ENCODE measurements at places on chromosomes 11 and 22. TPM values are rescaled to one million over a fixed set of nuclear protein-coding genes. Genes with fewer than 3 reads are reported as not detected.

DNA sequence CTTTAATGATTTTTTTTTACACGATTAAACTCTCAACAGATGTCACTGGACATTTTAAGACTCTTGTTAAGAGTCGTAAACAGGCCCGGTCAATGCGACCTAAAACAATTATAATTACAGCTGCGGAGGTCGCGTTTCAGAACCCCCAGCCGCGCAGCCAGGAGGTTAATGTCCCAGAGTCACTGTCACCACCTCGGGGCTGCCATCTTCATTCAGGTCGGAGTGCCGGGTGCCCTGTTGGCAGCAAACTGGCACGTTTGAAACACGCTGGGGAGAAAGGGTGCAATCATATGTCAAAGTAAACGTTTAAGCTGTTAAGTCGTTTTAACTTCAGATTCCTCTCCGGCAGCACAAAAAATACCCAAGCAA is 711 bp upstream of the PHF21B start:
- no peak for DNase-seq

PDGFB gene
- 9.3 TPM for total RNA-seq

GRCh38 chr22:17946662-17947367 is 77.5 kb downstream of the MICAL3 start:
- DNase-seq = no peak

DNA sequence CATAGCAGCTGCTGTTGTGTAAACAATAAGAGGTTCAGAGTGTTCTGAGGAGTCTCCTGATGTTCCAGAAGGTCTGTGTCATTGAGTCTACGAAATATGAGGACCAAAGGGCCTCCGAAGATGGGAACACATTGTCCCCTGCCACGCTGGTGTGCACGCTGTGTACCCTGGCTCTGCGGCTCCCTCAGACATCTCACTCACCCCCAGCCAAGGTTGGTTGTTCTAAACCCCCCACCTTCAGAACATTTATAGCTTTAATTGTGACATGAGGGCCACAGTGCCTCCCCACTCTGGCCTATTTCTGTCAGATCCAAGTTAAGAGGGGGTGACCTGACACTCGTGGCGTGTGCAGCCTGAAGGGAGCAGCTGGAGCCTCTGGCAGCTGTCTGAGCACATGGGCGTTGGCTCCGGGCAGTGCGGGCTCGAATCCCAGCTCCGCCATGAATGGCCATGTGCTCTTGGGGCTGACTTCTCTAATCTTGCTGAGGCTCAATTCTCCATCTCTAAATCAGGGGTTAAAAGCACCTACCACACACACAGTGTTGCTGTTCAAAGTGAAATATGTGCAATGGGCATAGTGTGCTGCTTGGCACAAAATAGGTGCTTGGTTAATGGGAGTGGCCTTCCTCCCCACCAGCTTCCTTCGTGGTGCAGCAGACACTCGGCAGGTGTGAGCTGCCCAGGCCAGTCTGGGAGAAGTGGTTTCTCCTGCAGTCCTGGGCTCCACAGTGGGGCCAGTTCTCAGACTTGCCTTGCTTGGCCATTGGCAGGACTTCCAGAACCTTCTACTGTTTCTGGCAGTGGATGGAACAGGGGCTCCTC is 39.7 kb upstream of the MICAL2 start:
- DNase-seq = no peak

- no peak for DNase-seq
Observed at GRCh38 chr11:134282121-134283045, 6.2 kb downstream of the GLB1L3 start.

- peak; percentile 23 for DNase-seq
Observed at GRCh38 chr11:60854140-60854846, 1.5 kb downstream of the PTGDR2 start.

DNA sequence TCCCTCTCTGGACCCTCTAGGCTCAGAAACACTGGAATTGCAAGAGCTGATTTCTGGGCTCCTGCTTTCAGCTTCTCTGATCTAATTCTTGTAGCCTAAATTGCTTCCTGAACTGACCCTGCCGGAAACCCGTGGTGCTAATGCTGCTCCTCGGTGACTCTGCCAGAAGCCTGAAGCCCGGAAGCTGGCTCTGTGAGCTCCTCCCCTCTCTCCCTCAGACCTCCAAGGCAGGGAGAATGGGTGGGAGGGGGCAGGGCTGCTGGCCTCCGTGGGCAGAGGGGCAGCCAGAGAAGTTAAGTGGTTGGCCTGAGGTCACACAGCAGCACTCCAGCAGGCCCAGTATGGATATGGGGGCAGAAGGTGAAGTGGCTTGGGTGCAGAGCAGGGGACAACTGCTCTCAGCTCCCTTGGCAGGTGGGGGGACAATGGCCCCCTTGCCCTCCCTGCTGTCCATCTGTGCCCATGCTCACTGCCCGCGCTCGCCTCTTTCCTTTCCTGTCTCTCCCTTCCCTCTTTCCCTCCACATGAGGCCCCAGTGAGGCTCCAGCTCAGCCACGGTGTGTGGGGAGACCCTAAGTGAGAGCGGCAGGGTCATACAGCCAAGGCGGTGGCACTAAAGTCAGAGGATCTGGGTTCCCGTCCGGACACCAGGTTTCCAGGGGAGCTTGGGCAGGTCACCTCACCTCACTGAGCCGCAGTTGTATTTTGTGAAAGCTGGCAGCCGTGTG is 16.2 kb downstream of the CAPN5 start:
- peak; percentile 89 for DNase-seq

Data from right cardiac atrium (tissue), 5 donors.